HTR-8/SVneo (cell line): ENCODE measurements at places on chromosomes 6 and 20.

- DNase-seq = no peak
These were observed 2.0 kb downstream of the DOK5 start for GRCh38 chr20:54477191-54477955.

DNA sequence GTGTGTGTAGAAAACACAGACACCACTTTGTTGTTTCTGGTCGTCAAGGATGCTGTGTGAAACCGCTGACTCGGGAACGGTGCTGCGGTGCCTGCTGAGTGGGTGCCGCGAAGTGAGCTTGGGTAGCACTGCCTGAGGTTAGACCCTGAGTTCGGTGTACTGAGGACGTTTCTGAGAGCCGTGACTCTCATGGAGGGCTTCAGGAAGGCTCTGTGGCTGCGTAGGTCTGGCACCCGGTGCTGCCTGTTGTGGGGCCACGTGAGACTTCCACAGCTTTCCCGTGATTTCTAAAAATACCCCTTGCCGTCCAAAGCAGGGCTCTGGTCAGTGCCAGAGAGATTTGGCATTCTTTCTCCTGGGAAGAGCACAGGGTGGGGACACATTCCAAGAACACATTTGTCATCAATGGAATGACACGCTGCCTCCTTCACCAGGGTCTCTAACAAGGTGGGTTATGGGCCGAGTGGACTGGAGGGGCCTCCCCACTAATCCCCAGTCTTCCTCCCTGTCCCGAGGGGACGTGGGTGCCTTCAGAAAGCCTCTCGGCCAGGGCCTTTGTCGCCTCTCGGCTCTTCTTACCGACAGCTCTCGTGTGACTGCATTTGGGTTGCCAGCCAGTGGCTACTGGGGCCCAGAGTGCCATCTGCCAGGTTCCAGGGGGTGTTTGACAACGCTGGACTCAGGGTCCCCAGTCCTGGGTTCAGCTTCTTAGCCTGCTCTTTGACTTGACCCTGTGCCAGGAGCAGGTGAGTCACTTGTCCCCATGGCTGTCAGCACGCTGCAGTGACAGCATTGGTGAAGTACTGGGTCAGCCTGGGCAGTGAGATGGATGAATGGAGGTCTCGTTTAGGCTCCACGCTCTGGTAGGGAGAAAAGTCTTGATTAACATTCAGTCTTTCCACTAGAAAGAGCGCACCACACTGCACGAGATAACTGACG, 62.2 kb downstream of the SYNJ2 start:
- no peak for DNase-seq

DNA sequence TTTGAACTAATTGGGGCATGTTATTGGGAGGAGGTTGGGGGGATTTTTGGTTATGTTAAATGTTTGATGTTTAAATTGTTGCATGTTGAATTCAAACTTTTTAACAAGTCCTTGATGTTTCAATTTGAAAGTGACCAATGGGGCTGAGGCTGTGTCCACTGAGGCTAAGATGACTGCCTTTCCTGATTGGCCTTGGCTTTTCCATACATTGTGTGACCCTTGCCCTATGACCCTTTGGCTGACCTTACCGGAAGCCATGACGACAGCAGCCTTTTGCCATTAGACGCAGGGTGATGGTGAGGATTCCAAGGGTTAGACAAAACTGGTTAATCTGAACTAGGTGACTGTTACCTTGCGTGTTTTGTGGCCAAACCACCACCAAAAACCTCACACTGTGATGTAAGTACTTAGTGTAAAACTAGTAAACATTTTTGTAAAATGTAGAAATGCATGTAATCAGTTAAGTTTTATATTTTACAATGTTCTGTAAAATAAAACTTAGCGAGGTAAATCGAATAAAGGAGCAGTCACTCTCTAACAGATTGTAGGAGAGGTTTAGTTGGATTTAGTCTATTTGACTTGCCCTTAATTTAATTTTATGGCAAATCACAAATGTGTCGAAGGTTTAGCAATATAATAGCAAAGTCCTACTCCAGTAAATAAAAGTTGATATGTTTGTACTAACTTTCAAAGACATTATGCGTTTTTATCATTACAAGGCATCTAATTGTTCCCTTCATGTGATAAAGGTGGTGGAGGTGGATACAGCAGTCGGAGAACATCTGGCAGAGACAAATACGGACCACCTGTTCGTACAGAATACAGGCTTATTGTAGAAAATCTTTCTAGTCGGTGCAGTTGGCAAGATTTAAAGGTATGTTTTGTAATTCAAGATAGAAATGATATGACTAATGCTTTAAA, 1.6 kb downstream of the SRSF6 start:
- DNase-seq = no peak

- no peak for DNase-seq
These were observed 632.7 kb upstream of the ID4 start for GRCh38 chr6:19204445-19204844.

DNA sequence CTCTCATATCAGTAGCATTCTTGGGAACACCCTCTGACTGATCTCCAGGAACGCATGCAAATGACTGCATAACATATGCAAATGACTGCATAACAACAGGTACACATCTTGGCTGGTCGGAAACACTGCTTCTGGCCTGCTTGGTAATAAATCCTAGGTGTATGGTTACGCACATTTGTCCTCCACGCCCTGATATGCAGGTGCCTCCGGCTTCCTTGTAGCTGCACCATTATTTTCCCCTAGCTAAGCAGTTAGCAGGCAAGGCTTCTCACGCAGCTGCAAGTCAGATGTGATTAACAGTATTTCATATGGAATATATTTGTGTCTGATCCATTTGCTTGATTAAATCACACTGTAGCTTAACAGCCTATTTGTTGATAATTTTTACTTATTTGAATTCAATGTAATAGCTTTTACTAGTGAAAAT, 5.9 kb downstream of the RPS6KA2 start:
- DNase-seq = no peak
